Right forelimb (tissue), 1 donor: ENCODE measurements at places on chromosomes 7 and 10.

GRCh38 chr7:130113887-130114286, 43.6 kb downstream of the KLHDC10 start:
- DNase-seq = no peak

DNA sequence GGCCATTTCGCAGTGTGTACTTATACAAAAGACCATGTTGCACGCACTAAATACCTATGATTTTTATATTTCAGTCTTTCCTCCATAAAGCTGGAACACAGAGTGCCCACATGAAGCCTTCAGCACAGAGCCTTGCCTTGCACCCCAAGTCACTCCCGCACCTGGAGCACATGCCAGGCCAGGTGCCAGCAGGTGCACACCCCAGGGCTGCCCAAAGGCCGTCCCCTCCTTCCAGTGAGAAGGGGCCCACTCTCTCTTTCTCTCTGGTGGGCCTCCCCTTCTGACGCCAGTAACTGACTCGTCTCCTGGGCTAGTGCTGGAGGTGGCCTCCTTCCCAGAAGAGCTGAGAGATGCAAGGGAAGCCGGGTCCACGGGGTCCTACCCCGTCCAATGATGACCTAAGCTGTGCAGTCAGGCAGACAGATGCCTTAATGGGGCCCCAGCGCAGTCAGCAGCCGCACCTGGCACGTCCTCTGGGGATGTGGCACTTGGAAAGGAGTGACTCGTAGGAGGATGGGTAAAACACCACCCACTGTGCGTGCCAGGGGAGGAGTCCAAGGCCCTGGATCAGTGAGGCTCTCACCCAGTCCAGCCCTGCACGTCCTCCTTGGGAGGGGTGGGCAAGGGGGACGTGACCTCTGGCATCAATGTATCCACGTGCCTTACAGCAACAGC, 17.7 kb upstream of the SHH start:
- no peak for DNase-seq

DNA sequence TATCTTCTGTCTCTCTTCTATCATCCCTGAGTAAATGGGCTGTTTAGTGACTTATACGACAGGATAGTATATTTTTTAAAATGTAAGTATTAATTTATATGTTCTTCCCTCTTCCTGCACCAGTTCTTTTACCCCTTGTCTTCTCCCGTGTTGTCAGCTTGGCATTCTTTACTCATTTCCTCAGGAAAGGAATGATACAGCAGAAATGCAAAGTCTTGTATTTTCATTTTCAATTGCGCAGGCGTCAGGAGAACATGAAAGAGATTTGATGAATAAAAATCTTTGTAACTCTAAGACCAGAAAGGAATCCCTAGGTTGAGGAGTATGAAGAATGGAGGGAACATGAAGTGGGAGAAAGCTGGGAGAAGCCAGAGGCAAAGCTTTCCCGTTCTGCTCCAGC, 18.8 kb upstream of the VPS41 start:
- no peak for DNase-seq

GRCh38 chr10:36187380-36188079, 545.4 kb upstream of the FZD8 start:
- peak; percentile 75 for DNase-seq

DNA sequence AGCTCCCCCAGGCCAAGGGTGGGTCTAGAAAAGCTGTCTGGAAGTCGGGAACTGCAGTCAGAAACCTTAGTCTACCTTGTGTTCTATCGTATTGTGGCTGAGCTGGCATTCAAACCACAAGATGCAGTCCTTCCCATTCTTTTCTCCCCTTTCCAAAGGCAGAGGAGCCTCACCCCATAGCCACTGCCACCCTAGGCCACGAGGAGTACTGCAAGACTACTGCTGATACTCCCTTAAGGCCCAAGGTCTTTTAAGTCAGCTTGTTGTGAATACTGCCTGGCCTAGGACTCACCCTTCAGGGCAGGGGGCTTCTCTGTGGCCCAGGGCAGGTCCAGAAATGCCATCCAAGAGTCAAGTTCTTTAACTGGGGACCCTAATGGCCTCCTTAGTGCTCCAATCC, 214.5 kb upstream of the CNTNAP2 start:
- DNase-seq = no peak

- no peak for DNase-seq
These were observed 28.4 kb downstream of the PLXNA4 start for GRCh38 chr7:132547821-132548220.
